ENCODE measurements at places on chromosomes 16 and 17. TPM values are rescaled to one million over a fixed set of nuclear protein-coding genes. Genes with fewer than 3 reads are reported as not detected.

DNA sequence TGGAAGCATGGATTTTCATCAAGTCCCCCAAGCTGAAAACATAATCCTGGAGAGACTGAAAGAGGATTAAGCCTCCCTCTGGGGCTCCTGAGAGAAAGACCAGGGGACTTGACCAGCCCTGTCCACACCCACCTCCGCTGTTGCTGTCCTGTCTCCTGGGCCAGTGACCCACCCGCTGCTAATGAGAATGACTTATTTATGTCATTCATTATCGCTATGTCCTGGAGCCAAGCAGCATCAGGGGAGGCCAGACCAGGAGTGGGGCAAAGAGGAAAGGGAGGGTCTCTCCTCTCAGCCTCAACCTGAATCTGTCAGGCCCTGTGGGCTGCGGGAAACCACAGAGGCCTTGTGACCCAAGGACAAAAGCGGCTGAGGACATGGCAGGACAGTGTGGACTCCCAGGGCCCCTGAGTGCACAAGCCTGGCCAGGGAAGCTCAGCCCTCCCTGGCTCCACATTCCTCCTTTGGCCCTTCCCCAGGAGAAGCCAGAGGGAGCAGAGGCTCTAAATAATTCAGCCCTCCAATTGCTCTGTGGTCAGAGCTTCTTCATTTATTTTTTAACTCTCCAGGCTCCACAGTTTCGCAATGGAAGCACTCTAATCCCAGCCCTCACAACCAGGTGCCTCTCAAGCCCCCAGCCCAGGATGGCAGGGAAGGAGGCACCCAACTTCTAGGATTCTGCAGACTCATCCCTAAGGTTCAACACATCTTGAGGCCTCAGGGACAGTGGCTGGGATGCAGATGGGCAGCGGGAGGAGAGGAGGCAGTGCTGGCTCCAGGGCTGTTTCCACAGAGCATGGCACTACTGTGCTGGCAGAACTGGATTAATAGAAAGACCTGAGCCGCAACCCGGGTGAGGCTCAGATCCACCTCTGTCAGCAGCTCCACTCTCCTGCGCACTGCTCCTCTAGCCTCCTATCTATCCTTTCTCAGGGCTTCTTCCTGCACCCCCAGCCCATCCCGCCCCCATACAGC is 19.1 kb downstream of the CUEDC1 start:
- no peak for DNase-seq

GRCh38 chr17:32159586-32160438 is 17.5 kb downstream of the RHOT1 start:
- DNase-seq: no peak

DNA sequence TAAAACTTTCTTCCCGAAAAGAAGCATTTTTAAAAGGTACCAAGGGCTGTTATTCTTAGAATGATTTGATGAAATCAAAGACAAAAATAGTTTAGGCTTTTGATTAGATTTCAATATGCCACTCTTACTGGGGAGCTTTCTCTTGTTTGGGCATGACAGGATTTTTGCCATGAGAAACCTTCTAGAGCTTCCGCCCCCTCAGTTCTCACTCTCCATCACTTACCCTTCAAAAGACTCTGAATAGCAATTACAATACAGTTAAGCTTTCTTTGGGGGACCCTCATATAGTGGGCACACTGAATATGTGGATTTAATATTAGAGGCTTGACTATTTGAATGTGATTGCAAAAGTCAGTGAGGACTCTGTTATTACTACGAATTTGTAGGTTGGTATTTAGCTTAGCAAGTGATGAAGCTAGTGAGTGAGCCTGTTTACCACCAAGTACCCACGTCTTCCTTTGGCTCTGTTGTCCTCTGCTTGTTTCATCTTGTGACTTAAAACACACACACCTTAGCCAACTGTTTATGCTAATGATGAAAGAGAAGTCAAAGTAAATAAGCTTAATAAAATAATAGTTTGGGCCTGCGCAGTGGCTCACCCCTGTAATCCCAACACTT is 158.7 kb upstream of the TBX2 start:
- no peak for DNase-seq

DNA sequence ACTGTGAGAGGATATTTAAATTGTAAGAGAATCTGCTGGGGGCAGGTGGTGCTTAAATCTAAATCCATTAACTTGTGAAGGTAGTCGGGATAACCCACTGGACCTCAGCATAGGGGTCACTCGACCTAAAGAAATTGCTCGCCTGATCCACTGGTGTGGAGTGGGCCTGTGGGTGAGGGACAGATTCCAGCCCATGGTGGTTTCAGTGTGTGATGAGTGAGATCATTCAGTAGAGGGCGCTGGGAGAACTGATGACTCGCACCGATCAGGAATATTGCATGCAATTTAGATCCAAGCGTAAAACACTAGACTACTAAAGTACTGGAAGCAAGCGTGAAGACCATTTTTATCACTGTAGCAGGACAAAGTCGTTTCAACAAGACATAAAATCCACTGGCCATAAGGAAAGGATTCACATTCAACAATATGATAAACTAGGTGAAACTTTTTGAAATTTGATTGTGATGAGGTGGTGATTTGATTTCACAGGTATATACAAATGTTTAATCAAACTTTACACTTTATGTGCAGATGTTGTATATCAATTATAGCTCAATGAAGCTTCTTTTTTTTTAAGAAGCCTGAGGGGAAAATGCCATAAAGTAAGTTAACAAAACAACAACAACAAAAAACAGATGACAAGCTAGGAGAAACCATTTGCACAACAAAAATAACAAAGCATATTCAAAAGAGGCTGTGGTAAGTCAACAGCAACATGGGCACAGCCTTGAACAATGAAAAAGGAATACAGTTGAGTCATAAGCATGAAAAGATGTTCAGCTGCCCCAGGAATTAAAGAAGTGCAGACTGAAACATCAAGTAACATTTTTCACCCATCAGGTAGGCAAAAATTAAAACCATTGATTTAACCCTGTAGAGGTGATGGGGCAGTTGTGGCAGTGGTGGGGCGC is 7.5 kb upstream of the TMEM170A start:
- DNase-seq: peak; percentile 62

GRCh38 chr17:41678907-41679739 is 9.6 kb upstream of the EIF1 start:
- peak; percentile 34 for DNase-seq

GRCh38 chr17:45436625-45437464 is 4.2 kb upstream of the ARHGAP27 start:
- DNase-seq: no peak

Gene CD7
- polyA plus RNA-seq: 8.6 TPM

Gene SNAI3
- polyA plus RNA-seq: 1.1 TPM

Gene GNG13
- 0.81 TPM for polyA plus RNA-seq

Gene CFAP97D1
- 0.04 TPM for polyA plus RNA-seq
